ENCODE measurements at places on chromosomes 7 and 10.
A peak's percentile ranks its signal among the peaks of the same experiment; 100 is the strongest.

- DNase-seq: no peak
Observed at GRCh38 chr10:76937181-76937600, 700.4 kb downstream of the KCNMA1 start.

DNA sequence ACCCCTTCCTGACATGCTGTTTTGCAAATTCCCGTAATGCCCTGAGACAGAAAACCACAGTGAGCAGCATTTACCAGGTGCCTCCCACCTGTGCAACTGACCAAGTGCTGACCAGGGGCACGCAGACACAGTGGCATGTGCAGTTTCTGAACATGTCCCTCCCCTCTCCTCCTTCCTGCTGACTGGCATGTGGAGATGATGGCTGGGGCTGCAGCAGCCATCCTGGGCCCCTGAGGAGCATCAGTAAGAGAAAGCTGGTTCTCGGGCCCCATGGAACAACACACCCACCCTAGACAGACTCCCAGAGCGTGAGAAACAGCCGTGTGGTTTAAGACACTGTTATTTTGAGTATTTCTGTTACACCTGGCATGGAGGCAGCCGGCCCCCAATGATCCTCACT, 66.2 kb upstream of the PDGFA start:
- no peak for DNase-seq

GRCh38 chr7:155251831-155252230, 45.8 kb upstream of the INSIG1 start:
- DNase-seq: no peak

GRCh38 chr10:133125901-133126300, 34.1 kb upstream of the KNDC1 start:
- DNase-seq: no peak

GRCh38 chr7:23696916-23697441, 13.0 kb upstream of the STK31 start:
- peak; percentile 74 for DNase-seq

DNA sequence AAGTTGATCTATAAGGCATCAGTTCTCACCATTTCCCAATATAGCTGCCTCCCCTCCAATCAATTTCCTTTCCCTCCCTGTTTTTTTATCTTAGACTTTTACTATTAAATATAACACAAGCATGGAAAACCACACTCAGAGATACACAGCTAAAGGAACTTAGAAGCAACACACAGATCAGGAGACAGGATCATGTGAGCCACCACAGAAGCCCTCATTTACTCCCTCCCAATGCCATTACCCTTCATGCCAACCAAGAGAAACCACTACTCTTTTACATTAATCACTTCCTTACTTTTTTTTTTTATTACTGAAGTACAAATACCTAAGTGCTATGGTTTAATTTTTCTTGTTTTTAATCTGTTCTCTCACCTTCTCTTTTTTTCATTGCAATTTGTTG, 33.0 kb downstream of the COG5 start:
- no peak for DNase-seq

DNA sequence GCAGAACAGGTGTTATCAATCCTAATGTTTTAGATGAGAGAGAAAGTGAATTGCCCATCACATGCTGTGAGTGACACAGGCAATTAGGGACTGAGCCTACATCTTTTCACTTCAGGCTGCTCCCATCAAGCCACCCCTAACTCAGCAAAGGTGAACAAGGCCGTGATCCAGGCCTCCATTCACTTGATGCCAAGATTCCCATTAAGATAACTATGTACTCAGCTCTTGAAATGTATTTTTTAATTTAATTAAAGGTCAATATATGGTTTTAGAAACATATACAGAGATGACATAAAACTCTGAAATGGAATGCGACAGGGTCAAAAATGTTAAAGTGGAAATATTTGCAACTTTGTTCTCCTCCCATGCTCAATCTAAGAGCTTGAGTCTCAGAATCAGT, 27.9 kb upstream of the UBE2H start:
- no peak for DNase-seq

DNA sequence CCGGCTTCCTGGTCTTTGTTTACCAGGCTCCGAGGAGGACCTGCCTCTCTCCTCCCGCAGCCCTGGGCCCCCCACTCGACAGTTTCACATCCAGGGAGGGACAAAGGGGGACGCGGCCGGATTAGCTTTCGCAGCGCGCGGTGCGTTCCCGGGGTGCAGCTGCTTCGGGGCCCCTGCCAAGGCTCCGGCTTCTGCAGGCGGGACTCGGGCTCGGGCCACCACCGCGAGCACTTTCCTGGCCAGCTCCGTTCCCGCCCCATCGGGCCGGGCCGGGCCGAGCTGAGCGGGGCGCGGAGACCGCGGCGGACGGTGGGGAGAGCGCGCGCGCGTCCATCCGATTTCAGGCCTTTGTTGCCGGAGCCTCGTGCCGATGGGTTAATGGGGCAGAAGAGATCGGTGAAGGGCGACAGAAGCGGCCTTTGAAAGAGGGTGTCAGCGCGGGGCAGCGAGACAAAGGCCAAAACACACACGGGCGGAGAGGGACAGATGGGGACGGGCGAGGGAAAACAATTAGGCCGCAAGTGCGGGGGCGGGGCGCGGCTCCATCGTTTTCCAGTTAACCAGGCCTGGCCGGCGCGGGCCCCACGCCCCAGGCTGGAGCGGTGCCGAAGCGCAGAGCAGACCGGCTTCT, 8.5 kb upstream of the UNCX start:
- DNase-seq: no peak

DNA sequence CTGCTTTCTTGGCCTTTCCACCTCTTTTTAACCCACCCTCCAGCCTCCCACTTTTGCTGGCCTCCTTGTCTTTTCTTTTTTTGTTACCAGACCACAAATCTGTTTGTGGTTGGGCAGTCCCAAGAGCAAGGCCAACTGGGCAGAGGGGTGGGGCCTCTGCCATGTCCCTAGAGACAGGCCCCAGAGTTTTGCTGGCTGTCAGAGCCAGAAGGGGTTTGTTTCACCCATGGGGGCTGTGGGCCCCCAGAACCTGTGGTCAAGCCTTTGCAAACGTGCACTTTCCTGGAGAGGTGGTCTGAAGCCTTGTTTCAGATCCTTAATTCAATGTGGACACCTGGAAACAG, 10.3 kb downstream of the ZMIZ1 start:
- no peak for DNase-seq

- DNase-seq: no peak
Observed at GRCh38 chr7:128151635-128152034, 89.4 kb upstream of the LEP start.

- no peak for DNase-seq
Observed at GRCh38 chr7:46610746-46611145, 689.7 kb upstream of the IGFBP3 start.

DNA sequence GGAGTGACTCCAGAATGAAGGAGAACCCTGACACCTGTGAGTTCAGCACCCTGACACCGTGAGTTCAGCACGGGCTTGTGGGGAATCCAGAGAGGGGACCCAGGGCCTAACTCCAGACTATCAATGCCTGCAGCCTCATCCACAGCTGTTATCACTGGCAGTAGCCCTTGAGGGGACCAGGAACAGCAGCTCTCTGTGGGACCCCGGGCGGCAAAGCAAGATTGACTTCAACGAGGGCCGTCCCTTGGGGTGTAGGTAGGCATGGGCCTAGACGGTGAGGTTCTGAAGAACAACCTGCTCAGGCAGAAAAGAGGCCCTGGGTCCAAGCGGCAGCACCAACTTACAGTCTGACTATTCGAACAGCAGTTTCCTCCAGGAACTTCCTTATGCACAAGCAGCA, 8.9 kb downstream of the GRID1 start:
- no peak for DNase-seq

GRCh38 chr7:122972056-122972455, 23.4 kb downstream of the TAS2R16 start:
- no peak for DNase-seq

DNA sequence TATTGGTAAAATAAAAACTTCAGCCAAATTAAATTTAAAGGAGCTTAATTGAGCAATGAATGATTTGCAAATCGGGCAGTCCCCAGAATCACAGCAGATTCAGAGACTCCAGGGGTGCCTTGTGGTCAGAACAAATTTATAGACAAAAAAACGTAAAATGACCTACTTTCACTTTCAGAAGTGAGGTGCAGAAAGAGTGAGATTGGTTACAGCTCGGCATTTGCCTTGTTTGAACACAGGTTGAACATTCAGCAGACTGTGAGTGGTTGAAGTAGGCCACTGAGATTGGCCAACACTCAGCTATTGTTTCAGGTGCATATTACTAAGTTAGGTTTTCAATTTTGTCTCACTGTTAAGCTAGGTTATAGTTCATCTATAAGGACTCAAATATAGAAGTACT, 153.4 kb downstream of the BICC1 start:
- DNase-seq: no peak

DNA sequence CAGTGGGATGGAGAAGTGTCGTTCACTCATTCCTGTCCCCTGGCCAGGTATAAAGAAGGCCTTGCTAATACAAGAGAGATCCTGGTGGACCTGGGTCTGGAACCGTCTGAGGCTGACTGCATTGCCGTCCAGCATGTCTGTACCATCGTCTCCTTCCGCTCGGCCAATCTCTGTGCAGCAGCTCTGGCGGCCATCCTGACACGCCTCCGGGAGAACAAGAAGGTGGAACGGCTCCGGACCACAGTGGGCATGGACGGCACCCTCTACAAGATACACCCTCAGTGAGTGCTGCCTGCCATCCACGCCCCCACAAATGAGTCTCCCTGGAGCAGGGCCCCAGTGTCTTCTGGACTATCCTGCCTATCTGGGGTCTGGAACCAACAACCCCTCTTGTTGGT, 27.2 kb downstream of the HKDC1 start:
- DNase-seq: no peak

GRCh38 chr7:115097175-115097671, 175.3 kb downstream of the MDFIC start:
- no peak for DNase-seq

GRCh38 chr7:84271543-84271942, 77.0 kb upstream of the SEMA3A start:
- no peak for DNase-seq

- DNase-seq: no peak
Observed at GRCh38 chr7:50331564-50332208, 27.2 kb downstream of the IKZF1 start.

GRCh38 chr10:130463876-130464364, 327.7 kb downstream of the GLRX3 start:
- no peak for DNase-seq

DNA sequence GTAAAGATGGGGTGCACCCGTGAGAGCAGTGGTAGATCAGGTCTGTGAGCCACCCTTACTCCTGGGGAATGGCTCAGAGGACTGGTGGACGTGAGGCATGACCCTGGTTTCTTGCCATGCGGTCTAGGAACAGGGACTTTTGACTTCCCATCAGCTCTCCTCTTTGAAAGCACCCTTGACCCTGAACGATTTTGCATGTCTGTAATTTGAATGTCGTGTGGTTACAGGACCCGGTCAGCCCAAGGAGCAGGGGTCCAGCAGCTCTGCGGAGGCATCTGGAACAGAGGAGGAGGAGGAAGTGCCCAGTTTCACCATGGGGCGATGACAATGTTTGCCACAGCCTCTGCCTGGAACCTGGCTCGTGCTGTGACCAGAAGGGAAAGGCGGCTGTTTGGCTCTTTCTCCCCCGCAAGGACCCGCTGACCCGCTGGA, 8.6 kb upstream of the ORAI2 start:
- DNase-seq: no peak

GRCh38 chr10:6580279-6581029, 378 bp upstream of the PRKCQ start:
- DNase-seq: peak; percentile 94

DNA sequence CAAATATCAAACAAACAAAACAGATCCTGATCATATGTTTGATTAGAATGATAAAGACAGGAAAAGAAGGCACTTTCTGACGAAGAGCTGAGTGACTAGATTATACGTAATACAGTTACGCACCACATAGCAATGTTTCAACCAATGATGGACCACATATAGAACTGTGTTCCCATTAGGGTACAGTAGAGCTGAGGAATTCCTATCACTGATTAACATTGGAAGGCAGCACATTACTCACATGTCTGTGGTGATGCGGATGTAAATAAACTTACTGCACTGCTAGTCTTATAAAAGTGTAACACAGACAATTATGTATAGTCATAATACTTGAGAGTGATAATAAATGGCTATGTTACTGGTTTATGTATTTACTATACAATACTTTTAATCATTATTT, 98.3 kb downstream of the PTN start:
- DNase-seq: no peak

- no peak for DNase-seq
Observed at GRCh38 chr10:29657719-29658274, 23.0 kb upstream of the SVIL start.

DNA sequence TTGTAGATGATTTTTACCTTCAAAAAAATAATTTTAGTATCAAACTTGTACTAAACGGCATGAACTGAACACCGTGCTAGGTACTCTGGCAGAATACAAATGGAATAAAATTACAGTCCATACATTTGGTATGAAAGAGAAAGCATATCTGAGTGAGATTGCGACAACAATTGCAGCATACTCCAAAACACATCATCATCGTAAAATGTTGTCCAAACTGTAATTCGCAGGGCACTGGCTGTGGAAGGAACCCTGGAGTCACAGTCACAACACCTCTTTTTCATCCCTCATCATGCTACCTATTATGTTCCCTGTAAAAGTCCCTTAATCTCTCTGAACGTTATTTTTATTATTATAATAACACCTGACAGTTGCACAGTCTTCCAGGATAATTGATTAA, 13.5 kb downstream of the CREM start:
- DNase-seq: no peak

DNA sequence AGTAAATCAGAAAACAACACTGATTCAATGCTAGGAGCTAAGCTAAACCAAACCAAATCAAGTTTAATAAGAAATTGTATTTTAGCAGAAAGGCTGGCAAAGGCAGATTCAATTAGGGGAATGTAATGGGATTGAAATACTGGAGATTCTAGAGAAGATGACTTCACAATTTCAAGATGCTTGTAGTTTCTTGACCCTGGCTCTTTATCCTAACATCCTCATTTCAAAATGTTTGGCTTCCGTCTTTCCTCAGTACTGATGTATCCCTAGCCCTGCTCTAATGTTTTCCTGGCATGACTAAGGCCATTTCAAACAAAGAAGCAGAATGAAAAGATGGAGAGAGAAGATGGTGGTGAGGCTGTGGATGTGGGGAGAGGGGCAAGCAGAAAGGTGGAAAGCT, 2.7 kb upstream of the JCAD start:
- DNase-seq: no peak

- DNase-seq: no peak
Observed at GRCh38 chr10:26839966-26840627, 20.7 kb downstream of the ABI1 start.

- DNase-seq: no peak
Observed at GRCh38 chr7:104106108-104106905, 101.5 kb downstream of the ORC5 start.

- DNase-seq: no peak
Observed at GRCh38 chr10:25616903-25617592, 317.0 kb upstream of the MYO3A start.

DNA sequence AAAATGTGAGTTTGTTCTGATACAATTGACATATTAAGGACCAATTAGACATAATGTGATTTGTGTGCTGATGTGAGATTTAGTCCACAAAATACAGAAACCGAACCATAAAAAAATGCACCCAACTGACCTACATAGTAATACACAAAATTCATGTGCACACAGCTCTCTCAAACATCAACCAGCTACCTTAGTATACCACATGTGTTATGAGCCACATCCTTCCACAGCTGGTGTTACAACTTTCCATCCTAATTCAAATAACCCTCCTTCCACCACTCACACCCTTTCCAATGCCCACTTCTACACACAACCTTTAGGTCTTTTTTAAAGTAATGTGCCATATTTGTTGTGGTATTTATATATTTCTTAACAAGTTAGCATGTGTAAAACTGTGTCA, 31.7 kb upstream of the C7orf33 start:
- DNase-seq: no peak

- no peak for DNase-seq
Observed at GRCh38 chr7:26011039-26011696, 140.8 kb upstream of the NFE2L3 start.

Measured in stimulated activated naive CD8-positive, alpha-beta T cell treated with anti-CD3 and anti-CD28 coated beads, Interleukin-15, Interleukin-2, amounts not matched to agents 100 U/mL and 50 U/mL, for 24 hours (primary cell).